ENCODE measurements at places on chromosomes 7 and 10.

DNA sequence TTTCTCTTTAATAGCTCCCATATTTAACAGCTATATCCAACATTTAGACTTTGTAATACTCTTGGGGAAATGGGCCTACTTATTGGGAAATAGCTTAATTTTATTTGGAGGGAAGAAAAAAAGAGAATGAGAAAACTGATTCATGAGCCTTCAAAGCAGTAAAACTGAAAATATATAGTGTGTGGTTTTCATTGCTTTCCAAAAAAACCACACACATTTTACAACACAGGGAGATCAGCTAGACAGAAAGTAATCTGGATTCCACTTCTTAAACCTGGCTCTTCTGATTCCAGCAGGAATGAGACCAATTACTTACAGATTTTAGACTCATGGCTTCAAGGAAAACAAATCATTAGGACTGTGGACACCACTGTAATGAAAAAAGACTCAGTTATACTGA lies 48.7 kb downstream of the CH25H start:
- DNase-seq = no peak

GRCh38 chr7:95931460-95932232 lies 159.3 kb downstream of the DYNC1I1 start:
- no peak for DNase-seq

DNA sequence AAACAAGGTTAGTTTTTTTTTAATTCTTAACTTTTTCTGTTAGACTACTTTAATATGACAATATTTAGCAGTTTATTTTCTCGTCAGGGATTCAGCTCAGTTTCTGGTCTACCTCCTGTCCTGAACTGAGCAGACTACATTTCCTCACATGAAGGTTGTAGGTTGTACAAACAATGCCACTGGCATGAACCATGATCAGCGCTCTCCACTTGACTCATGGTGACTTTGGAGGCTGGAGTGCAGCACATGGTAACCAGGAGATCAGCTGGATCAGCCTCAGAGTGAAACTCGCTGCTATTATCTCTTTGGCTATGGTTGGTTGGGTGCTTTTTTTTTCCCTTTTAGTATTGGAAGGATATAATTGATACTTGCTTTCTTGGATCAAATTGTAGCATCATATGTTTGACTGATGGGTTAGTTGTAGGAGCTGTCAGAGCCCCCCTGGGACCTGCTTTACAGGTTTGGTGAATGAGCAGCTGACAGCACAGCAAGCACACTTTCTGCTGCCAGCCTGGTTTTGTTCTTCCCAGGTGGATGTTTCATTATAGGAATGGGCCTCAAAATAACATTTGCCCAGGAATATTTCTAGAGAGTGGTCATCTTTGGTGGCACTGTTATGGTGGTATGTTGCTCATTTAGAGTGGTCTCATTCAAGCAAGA lies 556.4 kb downstream of the AUTS2 start:
- DNase-seq = no peak

DNA sequence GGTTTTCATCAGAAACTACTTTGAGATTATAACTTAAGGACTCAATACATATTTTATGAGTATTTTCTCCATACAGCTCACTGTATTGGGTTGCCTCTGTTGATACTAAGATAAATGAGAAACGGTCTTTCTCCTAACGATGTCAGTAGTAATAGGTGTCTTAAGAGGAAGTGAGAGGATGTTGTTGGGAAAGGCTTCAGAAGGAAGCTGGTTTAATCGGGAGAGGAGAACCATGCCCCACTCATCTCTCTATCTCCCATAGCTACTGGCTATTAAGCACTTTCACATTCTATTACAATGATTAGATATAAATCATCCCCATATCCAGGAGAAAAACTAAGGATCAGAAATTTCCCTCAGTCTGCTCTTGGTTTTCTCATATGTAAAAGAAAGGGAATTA lies 2.0 kb downstream of the CLEC5A start:
- DNase-seq = no peak

DNA sequence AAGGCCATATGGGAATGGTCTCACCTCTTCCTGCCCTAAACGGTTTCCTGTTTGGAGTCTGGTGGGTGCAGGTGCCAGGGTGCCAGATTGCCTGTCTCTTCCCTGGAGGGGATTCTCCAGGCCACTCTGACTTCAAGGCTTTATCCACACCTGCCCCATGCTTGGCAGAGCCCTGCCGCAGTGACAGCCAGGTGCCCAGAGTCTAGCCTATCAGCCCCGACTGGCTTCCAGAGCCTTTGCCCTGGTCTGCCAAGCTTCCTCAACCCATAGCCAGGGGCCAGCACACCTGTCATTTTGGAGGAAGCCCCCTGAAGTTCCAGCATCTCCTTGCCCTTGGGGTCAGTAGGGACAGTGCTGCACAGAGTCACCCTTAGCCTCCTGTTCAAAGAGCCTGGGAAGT lies 21.6 kb downstream of the TBATA start:
- DNase-seq = no peak

DNA sequence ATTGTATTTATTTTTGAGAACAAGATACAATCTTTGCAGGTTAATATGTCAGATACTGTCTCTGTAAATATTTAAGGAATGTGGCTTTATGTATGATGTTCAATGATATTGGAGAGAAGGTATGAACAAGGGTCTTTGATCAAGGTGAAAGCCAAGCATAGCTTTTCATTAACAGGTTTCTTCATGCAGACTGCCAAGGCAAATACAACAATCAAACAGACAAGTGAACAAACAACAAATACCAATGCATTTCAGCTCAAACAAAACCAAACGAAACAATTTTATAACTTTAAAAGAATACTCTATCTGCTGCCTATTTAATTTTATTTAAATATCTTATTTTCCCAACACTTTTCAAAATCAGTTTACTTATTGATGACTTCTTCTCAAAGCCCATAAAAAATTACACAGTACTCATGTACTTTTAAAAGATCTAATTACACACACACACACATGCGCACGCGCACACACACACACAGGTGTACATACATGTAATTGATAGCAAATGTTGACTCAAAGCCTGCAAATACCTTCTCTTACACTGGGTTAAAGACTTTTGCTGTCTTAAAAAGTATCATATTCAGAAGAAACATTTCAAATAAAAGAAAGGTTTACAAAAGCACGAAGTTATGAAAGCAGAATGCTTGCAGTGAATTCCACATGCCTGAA lies 201.1 kb upstream of the CCDC6 start:
- DNase-seq = no peak

- DNase-seq = no peak
These were observed 54.3 kb downstream of the ZNF438 start for GRCh38 chr10:30977385-30977784.

DNA sequence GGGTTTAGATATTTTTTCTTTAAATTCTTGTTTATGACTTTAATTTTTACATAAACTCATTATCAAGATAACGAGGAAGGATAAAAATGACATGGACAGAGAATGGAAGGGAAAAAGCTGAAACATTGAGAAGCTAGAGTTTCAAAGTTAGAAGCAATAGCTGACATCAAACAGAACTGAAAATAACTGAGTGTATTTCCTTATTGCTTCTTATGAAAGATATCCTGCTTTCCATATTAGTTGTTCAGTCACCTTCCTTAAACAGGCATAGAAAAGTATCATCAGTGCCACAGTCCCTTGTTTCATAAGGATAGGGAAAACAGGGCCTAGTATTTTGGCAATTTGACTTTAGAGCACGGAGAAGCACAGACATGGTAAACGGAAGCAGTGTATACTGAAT lies 460.5 kb upstream of the GHITM start:
- DNase-seq = no peak

- DNase-seq = no peak
These were observed 193.5 kb downstream of the MGMT start for GRCh38 chr10:129660569-129660968.

GRCh38 chr7:98357751-98358161 lies 43.1 kb downstream of the BAIAP2L1 start:
- peak; percentile 28 for DNase-seq

- DNase-seq = no peak
These were observed at the start of gene SLC39A12 for GRCh38 chr10:17951868-17952371. Gene SLC39A12, plus strand, starts transcription at chr10:17951918. Its CDS starts 1,359 bp downstream, at chr10:17953277.

DNA sequence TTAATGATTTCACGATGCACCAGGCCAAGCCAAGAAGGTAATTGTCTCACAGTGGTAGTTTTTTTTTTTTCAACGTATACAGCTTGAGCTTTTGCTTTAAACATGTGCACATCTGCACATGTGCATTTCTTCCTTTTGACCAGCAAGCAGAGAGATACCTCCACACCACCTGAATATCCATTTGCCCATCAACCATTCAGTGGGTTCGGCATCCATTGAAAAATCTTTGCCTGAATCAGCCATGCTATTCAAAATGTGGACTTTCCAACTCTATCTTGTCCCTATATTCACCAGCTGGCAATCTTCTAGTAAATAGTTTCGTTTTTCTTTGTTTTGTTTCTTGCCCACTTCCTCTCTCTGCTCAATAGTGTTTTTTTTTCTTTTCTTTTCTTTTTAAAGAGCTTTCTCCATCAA lies 7.7 kb upstream of the TRA2A start:
- DNase-seq = no peak

DNA sequence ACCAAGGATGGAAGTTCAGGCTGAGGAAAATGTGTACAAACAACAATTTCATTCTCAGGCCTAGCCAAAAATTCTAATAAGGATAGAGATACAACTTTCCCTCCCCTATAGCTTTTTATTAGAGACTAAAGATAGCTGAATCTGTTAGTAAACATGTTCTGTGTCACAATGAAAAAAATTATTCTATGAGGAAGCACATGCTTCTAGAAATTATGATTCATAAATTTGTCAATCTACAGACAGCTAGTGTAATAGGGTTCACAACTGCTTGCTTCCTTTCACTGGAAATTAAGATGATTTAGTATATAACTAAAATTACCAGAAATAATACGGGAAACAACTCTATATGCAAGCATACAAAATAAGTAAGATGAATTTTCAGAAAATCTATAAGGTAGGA lies 56.6 kb downstream of the CCDC3 start:
- no peak for DNase-seq

- no peak for DNase-seq
These were observed 137.7 kb upstream of the TEX47 start for GRCh38 chr7:88933285-88933684.

- DNase-seq = no peak
These were observed 5.6 kb downstream of the DAGLB start for GRCh38 chr7:6442114-6442513.

DNA sequence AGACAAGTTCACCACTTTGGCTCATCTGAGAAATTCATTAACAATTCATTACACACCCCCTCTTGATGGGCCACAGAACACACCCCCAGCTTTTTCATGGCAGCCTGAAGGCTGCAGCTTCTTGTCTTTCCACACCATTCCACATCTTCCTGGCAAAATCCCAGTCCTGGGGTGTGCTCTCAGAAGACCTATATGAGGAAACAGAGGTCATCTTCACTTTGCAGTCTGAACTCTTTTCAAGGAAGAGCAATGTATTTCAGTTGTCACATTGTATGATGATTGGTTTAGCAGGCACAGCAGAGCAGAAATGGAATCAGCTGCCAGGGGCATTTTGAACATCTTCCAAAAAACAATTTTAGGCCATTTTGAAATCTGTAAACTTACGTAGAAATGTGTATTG lies 7.8 kb upstream of the LRRC27 start:
- DNase-seq = no peak

- no peak for DNase-seq
These were observed 259.7 kb downstream of the PAXIP1 start for GRCh38 chr7:154743206-154743605.

- no peak for DNase-seq
These were observed 10.5 kb downstream of the PLXDC2 start for GRCh38 chr10:19826712-19827111.

- DNase-seq = no peak
These were observed 626.5 kb upstream of the AUTS2 start for GRCh38 chr7:68971634-68972340.

GRCh38 chr7:28621369-28621841 lies 209.1 kb downstream of the CREB5 start:
- no peak for DNase-seq

DNA sequence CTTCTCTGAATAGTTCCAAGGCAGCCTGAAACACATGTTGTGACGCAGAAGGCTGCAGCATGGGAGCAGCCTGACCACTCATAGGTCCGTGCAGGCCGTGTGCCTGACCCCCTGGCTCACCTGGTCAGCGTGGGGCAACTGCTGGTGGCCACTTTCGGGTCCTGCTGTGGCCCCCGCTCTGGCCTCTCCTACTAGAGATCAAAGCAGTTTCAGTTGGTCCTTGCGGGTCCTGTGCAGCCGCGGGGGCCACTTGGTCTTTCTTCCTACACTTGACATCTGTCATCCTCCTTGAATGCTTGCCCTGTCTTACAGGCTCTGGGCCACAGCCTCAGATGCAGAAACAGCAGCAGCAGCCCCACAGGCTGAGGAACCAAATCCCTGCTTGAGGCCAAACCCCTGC lies 320.8 kb upstream of the ZNF32 start:
- no peak for DNase-seq

DNA sequence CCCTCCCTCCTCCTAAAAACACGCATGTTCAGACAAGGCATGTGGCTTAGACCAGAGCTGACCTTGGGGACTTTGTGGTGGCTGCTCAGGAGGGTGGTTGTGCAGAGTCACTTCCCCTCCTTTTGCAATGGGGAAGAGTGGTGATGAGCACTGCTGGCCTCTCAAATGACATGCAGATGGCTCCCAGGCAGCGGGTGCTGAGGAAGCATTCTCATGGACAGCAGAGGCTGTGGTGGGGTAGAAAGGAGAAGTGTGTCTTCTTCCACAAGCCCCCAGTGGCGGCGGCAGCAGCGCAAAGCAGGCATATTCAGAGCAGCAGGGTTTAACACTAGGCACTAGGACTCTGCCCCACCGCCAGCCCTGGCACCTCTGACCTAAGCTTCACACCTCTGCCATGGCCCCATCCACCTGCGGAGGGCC lies 105.9 kb upstream of the ANLN start:
- no peak for DNase-seq

- DNase-seq = peak; percentile 44
These were observed 37.4 kb upstream of the OPALIN start for GRCh38 chr10:96395931-96396877.

All from omental fat pad (tissue), 4 donors.